ENCODE measurements at places on chromosomes 6 and 20.
A peak's percentile ranks its signal among the peaks of the same experiment; 100 is the strongest.

GRCh38 chr20:44467289-44467883 is 8.3 kb upstream of the TTPAL start:
- no peak for DNase-seq

DNA sequence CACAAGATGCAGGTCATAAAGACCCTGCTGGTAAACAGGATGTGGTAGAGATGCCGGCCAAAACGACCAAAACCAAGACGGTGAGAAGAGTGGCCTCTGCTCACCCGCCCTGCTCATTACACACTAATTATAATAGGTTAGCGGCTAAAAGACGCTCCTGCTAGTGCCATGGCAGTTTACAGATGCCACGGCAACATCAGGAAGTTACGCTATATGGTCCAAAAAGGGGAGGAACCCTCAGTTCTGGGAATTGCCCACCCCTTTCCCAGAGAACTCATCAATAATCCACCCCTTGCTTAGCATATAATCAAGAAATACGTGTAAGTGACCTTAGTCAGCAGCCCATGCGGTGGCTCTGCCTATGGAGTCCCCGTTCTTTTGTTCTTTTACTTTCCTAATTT is 17.6 kb downstream of the BHLHE23 start:
- DNase-seq: no peak

- DNase-seq: no peak
Measured at GRCh38 chr6:52053038-52053695, 34.2 kb downstream of the PKHD1 start.

DNA sequence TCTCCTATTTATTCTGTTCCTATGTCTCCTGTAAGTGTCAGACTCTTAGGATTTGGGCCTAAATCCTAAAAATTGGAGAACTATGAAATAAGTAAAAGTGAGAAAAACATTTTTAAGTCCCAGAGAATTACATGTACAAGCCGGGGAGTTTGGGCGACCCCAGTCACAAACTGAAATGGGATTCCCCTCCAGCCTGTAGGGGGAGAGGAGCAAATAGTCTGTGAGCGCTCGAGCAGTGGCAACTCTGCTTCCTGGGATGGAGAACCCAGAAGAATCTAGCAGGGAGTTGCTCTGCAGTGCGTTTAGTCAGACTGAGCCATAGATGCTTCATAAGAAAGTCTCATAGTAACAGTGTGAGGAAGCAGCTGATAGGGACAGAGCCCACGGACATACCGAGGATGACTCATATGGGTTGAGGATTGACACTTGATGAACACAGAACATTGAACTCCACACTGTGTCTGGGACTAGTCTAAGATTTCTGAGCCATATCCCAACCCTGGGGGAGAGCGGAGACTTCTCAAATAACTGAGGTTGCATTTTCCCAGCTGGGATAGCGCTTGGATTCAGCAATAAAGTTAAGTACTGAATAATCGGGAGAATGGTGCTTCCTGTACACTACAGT is 437.2 kb downstream of the BCKDHB start:
- DNase-seq: no peak

DNA sequence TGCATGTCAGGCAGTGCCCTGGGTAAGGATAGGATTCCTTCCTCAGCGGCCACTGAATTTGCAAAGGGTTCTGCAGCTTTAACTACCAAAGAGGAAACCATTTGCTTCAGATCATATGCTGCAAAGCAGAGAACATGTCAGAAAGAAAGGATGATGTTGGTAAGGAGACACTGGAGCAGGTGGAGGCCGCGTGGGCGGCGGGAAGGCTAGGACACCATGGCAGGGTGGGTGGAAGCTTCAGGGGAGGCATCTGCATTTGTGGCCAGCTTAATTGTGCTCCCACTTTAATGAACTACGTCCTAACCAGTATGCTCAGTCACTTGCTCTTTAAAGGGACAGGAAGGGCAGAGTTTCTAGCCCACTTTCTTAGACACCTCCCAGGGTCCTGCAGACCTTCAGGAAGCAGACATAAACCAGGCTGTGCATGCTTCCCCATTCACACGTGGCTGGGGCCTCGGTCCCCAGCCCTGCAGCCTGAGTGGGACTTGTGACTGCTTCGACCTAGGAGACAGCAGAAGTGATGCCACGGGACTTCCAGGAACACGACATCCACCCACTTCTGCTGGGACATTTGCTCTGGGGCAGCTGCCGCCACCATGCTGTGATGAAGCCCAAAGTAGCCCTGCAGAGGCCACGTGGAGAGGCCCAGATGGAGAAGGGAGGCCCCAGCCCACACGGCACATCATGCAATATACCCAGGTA is 76.1 kb downstream of the GINS1 start:
- peak; percentile 90 for DNase-seq

GRCh38 chr6:126175251-126175650 is 164.7 kb upstream of the CENPW start:
- DNase-seq: no peak

DNA sequence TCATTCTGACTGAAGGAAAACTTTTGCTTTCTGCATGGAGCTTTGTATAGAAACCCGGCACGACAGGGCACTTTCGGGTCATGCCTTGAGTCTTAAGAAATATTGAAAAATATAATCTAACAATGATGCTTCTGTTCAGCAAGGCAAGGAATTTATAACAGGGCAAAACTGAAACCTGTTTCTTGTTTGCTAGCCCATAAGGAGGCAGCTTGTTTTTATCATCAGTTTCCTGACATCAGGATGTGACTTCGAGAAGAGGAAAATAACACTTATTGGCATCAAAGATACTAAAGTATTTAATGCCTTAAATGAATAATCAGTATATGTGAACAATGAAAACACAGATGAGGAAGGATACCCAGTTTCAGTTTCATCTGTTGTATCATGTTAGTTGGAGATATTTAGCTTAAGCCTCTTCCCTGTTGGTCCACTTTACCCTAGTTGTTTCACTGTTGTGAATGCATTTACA is 146.5 kb downstream of the CDKAL1 start:
- DNase-seq: no peak

DNA sequence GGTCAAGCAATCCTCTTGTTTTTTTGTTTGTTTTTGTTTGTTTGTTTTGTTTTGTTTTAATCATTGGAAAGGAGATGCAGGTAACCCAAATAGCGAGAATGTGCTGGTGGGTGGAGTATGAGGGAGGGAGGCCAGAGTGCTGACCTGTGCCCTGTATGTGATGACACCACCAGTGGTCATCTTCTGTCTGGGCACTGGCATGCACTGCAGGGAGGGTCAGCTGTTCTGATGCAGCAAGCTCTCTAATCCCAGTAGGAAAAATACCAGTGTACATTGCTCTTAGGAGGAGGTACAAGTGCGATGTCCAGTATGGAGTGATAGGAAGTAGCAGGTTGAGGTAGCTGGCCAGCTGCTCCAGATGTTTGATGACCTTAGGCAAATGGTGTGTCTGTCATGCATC is 2.9 kb upstream of the CST1 start:
- no peak for DNase-seq

DNA sequence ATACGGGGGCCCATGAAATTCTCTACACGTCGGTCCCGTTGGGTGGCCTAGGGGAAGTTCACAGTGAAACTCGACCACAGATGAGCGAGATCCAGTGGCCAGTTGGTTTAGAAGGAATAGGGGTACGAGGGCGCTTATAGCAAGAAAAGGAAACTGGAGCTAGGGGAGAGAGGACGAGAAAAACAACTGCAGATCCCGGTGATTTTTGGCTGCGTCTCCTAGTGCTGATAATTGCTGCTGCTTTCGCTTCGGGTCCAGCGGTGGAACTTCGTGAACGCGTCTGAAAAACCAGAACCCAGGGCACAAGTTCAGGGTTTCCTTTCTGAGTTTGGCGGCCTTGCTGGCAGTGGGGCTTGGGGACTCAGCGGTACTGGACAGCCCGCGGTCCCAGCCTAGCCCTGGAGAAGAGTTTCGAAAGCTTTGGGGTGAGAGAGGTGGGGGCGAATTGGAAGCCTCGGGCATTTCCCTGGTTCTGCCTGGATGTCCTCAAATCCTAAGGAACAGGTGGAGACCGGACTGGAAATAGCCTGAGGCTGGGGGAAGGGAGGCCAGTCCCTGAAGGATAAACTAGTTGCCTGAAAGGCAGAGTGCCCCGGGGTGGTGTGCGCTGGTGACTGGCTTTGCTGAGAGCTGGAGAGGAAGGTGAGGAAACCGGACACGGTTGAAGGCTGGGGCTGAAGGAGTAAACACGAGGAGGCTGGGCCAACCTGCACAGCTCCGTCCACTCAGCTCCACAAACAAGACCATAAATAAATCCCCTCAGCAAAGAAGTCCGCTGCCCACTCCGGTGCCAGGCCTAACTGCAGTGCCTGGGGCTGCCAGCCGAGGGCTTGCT is 793 bp downstream of the GMPR start:
- peak; percentile 5 for DNase-seq

DNA sequence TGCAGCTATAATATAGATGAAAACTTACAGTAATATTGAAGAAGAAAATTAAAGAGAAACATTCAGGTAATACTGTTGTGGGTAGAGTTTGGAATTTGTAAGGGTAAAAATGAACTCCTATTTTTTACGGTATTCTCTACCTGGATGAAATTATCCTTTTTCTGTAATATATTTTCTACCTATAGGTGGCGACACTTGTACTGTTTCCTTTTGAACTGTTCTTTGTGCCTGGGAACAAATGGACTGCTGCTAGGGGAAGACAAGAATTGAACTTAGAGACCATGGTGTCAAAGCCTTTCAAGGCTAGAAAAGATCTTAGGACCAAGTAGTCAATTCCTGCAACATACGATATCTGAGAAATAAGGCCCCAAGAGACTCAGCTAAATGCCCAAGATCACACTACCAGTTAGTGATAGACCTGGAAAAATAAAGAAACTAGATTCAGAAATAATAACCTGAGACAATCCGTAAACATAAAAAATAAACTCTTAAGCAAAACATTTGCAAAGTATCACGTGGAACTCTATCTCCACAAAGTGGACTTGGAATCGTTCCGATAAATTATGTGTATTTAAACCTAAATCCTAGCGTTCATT is 383.8 kb downstream of the TFAP2A start:
- DNase-seq: peak; percentile 6

- no peak for DNase-seq
Measured at GRCh38 chr6:16961577-16961976, 140.3 kb upstream of the STMND1 start.

DNA sequence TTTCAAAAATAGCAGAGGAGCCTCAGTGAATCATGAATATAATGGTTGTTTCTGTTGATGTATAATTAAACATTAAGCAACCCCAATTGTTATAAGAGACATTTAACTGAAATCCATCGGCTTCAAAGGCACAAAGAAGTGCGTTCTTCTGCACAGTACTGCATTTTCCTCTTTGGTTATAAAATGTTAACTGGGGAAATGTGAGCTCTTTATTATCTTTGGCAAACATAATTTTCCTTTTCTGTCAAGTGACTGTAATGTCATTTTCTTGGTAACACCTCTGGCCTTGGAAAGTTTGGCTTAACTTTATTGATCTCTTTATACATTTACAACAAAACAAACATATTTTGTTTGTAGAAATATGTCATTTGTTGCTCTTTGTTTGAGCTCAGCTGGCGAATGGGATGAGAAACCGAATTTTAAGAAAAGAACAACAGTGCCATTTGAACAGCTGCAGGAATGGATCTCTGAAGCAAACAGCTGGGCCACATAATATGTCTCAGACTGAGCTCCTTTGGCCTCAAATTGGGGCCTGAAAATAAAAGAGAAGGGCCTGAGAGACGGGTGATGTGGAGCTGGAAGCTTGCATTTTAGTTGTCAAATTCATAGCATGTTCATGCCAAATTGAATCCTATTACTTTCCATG is 427.0 kb upstream of the SPTLC3 start:
- DNase-seq: no peak

DNA sequence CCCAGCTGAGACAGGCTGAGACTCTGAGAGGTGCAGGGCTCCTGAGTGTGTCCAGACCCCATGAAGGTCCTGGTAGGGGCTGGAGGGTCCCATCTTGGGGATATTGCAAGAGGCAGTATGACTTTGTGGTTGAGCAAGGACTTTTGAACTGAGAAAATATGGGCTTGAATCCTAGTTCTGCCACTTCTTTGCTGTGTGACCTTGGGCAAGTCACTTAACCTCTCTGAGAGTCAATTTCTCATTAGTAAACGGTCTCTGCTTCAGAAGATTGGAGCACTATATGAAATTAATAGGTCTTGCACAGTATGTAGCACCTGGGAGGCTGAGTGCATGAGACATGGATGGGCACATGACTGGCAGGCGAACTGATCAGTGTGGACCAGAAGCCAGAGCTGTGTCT is 42.7 kb downstream of the TFEB start:
- DNase-seq: no peak

DNA sequence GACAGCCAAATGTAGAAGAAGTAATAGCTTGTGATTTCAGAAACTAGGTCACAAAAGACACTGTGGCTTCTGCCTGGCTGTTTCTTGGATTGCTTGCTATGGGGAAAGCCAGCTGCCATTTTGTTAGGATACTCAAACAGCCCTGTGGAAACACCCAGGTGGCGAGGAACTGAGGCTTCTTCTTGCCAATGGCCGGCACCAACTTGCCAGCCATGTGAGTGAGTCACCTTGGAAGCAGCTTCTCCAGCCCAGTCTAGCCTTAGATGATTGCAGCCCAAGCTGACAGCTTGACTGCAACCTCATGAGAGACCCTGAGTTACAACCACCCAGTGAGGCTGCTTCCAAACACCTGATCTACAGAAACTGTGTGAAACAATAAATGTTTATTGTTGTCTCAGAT is 11.9 kb upstream of the KIAA1755 start:
- no peak for DNase-seq

- DNase-seq: no peak
Measured at GRCh38 chr6:156976216-156977127, 199.3 kb downstream of the ARID1B start.

DNA sequence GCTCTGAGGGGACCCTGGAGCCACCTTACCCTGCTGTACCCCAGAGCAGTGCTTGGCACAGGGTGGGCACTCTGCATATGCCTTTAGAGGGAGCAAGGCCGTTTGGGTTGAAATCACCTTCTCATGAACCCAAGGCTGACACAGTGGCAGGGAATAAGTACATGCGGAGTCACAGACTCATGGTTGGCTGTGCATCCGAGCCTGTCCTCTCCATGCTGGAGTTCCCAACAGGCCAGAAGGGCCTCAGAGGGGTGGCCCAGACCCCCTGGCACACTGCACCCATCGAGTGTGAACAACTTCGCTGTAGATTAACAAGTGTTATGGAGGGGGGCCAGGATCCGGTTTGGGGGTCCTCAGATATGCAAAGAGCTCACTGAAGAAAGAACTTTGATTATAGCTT is 21.0 kb upstream of the IRF4 start:
- DNase-seq: no peak

GRCh38 chr6:39184906-39185580 is 44.2 kb downstream of the KCNK5 start:
- no peak for DNase-seq

DNA sequence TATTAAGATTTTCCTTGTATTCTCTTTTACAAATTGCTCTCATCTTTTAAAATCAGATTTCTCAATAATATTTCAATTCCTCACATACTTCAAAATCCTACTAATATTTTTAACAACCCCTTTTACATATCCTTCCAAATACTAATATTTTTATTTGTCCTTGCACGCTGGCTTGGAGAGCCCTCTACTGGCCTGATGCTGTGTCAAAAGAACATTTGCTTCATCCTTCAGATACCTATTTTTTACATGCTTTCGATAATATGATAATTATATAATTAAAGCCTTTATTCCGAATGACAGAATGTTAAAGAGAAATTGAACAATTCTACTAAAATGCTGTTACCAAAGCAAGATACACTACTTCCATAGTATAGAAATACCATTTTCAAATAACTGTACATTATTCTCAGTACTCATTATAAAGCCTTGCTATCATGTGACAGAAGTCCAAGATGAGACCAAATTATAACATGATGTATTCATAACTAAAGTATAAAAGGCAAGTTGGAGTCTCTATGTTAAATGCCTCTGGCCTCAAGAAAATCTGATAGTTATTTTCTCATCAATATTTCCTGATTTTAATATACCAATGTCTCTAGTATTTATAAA is 39.0 kb upstream of the PLN start:
- DNase-seq: no peak

- peak; percentile 34 for DNase-seq
Measured at GRCh38 chr6:83860782-83861495, 1.4 kb downstream of the CYB5R4 start.

Measured in inflammatory macrophage treated with lipopolysaccharide for 1 hour (primary cell).